Activated CD8-positive, alpha-beta memory T cell treated with anti-CD3 and anti-CD28 coated beads for 48 hours (primary cell): ENCODE measurements at places on chromosomes 7 and 10.

- DNase-seq: no peak
Observed at GRCh38 chr10:112532189-112532588, 85.2 kb downstream of the VTI1A start.

- no peak for DNase-seq
Observed at GRCh38 chr7:51665045-51665780, 348.6 kb upstream of the COBL start.

- DNase-seq: no peak
Observed at GRCh38 chr7:27936047-27936767, 196.2 kb downstream of the TAX1BP1 start.

DNA sequence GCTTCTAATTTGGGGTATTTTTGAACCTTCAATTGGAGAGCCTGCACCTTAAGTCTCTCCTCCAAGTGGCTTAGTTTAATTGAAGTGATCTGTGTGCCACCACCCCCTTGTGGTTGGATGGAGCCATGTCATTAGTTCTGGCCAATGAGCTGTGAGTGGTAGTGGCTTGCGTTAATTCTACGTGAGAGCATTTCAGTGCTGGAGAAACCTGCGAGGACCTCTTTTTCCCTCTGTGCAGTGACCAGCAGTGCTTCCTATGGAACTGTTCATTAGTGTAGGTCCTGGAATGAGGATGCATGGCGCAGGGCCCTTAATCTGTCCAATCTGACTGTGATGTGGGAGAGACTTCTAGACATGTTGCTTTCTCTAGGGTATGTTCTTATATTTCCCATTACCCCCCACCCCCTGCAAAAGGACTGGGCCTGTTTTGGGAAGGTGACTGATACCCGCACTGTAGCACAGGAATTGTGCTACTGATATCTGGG, 3.8 kb downstream of the HILPDA start:
- no peak for DNase-seq
